ENCODE measurements at places on chromosomes 1 and 21.

DNA sequence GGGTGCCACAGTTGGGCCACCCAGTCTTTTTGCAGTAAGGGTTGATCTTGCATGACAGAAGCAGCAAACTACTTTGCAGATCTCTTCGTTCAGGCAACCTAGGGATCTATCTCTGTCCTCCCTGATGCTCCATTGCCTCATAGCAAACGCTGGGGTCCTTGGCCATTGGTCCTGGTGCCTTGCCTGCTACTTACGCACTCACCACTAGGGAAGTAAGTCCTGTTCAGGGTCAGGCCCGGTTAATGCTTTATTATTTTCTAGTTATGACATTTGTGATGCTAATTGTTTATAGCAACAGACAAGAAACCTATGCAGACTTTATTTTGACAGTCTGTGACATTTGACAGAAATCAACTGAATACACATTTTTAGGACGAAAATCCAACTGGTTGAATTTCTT, 326.5 kb upstream of the FMN2 start:
- DNase-seq = no peak

DNA sequence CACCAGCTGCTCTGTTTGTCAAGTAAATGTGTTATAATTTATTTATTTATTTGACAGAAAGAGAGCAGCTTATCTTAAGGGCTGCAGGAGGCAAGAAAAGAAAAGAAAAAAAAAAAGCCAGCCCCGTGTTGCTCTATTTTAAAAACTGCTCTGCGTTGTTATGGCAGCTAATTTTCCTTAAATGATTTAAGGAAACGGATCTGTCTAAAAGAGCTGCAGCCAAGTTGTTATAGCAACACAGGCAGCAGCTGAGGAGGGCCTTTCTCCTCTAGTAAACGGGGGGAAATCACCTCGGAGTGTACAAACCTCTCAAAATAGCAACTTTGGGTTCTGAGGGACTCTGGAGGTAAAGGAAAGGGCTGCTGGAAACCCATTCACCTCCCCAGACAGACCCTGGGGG, 149.2 kb downstream of the BEND5 start:
- DNase-seq = no peak

DNA sequence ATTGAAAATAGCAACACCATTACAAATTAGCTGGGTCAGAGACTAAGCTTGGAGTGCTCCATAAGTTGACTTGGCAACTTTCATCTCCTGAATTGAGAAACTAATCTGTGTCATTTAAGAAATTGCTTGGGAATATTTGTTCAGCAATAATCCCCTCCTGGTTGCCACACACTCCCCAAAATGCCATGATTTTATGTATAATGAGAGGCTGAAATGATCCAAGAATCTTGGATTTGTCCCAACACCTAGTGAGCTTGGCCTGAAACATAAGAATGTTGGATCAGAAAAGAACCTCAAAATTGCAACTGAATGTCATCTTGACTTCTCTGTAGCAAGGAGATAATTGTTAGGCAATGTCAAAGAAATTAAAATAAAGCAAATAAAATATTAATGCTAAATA, 805.9 kb upstream of the ADAMTS5 start:
- no peak for DNase-seq

DNA sequence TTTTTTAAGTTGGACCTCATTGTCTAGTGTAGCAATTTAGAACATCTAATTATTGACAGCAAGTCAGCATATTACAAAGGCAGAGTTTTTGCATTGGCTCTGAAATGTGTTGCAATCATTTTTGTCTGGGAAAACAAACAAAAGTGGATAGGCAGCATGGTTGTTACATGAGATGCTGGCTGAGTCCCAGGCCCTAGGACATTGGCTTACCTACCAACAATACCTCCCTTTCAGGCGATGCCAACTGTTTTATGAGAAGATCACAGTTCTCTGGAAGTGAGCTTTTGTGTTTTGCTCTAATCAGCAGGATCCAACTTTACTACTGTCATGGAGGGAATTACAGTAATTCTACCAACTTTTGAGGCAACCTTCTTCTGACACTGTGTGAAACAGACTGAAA, 71.5 kb upstream of the CXADR start:
- no peak for DNase-seq

DNA sequence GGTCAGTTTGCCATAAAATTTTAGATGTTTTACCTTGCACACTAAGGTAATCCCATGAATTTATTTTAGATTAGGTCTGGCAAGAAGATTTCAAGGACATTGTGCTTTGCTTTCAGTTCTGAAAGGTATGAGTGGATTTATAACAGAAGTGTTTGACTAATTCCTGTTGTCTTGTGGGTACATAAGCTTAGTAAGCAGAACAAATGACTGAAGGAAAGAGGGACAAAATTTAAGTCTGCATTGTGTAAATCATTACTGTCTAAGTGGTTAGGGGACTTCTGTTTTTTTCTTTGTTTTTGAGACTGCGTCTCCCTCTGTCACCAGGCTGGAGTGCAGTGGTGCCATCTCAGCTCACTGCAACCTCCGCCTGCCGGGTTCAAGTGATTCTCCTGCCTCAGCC, 60.1 kb downstream of the PKN2 start:
- DNase-seq = no peak

- no peak for DNase-seq
Measured at GRCh38 chr1:231236938-231237337, 4.1 kb upstream of the GNPAT start.

DNA sequence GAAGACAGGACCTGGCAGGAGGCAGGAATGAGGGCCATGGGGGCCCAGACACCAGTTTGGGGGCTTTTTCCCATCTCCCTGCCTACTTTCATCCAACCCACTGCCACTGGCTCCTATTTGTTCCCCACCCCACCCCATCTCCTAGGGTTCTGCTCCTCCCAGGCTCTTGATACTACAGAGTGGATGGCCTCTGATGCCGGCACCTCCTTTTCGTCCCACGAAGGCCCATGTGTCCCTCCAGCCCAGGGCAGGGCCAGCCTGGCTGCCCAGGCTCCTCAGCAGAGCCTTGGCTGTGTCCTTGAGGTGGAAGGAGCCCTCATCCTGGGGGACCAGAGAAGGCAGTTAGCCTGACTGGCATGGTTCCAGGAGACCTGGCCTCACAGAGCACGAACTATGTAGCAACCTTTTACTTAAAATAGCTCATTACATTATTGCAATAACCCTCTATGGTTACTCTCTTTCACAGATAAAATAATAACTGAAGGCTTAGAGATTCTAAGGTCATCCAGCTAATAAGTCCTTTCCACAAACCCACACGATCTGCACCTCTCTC, 3.5 kb downstream of the POMGNT1 start:
- DNase-seq = no peak

- no peak for DNase-seq
Measured at GRCh38 chr1:147208619-147209018, 16.5 kb downstream of the FMO5 start.

DNA sequence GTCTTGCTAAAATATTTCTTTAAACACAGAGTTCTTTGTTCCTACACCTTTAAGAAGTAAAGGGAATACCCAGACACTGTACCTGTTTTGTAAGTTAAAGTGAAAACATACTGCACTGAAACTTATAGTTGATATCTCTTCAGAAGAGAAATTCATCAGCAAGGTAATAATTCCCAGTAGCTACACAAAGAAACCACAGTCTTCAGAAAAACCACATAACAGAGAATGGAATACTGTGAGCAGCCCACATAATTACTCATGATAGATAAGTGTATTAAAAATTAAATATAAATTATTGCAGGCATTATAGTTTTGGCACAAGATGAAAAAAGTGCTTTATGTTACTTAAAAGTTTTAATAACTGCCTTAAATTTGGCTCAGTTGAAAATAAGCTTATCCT, 276.6 kb downstream of the SETD4 start:
- no peak for DNase-seq

- no peak for DNase-seq
Measured at GRCh38 chr1:27863538-27863915, 8.8 kb upstream of the THEMIS2 start.

GRCh38 chr1:66276218-66276617, 257.7 kb upstream of the SGIP1 start:
- no peak for DNase-seq

DNA sequence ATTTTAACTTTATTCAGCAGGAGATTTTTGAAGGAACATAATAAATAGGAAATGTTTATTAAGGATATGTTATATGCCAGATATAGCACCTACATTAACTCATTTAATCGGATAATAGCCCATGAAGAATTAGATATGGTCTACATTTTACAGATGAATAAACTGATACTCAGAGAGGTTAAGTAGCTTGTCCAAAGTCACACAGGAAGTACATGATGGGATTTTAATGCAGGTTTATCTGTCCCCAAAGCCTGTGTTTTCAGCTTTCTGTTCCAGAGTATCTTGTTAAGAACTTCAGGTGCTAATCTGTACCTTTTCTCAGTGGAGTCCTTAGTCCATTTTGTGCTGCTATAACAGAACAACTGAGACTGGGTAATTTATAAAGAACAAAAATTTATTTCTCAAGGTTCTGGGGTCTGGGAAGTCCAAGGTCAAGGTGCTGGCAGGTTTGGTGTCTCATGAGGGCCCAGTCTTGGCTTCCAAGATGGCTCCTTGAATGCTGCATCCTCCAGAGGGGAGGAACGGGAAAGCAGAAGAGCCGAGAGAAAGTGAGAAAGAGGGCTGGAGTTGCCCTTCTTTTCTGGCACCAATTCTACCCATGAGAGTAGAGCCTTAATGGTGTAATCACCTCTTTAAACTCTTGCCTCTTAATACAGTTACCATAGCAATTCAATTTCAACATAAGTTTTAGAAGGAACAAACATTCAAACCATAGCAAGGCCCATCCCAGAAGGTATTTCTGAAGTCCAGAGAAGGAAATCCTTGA, 17.3 kb downstream of the C1orf21 start:
- DNase-seq = no peak

DNA sequence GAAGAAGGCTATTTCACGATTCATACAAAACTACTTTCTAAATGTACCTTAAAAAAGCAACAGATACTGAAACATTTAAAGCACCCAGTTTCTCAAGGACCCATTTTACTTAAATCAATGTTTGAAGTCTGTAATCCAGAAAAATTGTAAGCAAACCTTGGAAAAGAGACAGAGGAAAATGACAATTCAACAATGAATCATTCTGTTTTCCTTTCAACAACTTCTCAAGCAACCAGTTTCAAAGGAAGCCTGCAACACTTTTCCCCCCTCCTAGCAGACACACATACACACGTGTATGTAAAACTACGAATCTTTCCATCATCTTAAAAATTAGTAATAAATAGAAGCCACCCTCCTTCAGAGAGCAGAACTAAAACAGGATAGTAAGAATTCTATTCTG, 1.2 kb downstream of the RERE start:
- no peak for DNase-seq

DNA sequence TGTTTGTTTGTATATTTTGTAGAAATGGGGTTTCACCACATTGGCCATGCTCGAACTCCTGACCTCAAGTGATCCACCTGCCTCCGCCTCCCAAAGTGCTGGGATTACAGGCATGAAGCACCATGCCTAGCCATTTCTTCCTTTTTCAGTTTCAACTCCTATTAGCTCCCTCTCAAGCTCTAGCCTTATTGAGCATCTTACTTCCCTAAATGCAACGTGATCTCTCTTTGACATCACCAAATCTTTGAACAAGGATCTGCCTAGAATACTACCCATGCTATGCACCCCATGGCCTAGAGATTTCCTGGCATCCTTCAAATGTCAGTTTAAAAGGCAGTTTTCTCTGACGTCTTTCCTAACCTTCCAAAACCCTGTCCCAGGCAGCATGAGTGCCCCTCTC, 91.1 kb upstream of the NR5A2 start:
- DNase-seq = no peak

DNA sequence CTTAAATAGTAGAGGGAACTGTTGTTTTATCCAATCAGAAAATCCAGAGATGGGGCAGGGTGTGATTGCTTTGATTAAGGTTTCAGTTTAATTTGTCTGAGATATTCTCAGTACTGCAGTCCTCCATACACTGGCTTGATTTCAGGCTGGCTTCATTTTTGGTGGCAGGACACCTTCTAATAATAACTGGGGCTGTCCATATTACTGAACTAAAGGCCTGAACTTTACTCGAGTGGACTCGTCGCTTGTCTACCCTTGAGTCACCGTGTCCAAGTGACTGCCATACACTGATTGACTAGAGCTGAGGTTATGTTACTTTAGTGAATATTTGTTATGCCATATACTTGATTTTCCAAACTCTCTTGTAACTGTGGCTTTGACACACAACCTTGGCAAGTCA, 228.8 kb downstream of the DNAH14 start:
- DNase-seq = no peak

GRCh38 chr1:238652346-238652968, 733.9 kb upstream of the CHRM3 start:
- DNase-seq = no peak

GRCh38 chr1:172138634-172139033, 281.9 kb upstream of the C1orf105 start:
- no peak for DNase-seq

- no peak for DNase-seq
Measured at GRCh38 chr1:157404614-157405013, 147.7 kb downstream of the FCRL5 start.

- no peak for DNase-seq
Measured at GRCh38 chr1:230926182-230926581, 52.5 kb downstream of the TTC13 start.

DNA sequence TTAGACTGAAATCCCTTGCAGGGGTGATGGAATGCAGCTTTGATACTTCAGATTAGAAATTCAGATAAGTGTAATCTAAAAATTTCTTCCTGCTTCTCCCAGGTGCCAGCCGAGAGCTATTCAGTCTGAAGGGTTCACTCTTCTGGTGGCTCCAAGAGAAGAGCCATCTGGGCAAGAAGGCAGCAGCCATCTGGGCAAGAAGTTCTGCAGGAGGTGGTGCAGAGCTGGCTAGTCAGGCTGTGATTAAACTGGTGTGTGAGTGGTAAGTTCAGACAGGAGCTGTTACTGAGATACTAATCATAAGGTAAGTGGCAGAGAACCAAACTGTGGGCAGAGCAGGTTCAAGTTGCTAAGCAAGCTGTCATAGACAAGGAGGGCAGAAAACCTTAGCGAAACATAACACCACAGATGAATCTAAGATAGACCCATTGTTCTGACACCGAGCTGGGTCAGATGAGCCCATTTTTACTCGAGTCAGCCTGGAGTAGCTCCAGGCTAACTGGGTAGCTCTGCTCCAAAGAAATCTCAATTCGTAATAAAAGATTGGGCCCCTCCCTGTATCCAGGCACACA, 14.4 kb upstream of the TP53BP2 start:
- no peak for DNase-seq

- no peak for DNase-seq
Measured at GRCh38 chr1:94616506-94616905, 74.9 kb upstream of the F3 start.

DNA sequence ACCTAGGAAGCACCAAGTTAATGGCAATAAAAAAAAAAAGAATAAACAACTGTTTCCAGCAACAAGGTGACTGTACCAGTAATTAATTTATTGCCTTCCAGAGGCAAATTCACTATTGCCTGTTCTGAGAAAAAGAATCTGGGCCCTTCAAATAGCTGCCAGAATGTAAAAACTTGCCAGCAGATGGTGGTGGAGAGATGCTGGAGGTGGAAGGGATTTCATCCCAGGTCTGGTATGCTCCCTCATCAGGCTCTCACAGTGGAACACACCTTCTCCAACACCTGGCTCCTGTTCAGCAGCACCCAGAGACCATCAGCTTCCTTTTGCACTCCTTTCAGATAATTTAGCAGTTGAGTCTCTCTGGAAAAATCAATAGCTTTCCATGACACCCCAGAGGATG, 792.9 kb upstream of the ADAMTS5 start:
- DNase-seq = no peak

- no peak for DNase-seq
Measured at GRCh38 chr1:240831922-240832321, 220.0 kb upstream of the GREM2 start.
